Tibial nerve (tissue), 4 donors: ENCODE measurements at places on chromosomes 3 and 15. TPM values are rescaled to one million over a fixed set of nuclear protein-coding genes. Genes with fewer than 3 reads are reported as not detected.
A peak's percentile ranks its signal among the peaks of the same experiment; 100 is the strongest.

The BCHE gene
- not detected for total RNA-seq

The IL5RA gene
- total RNA-seq = not detected

The SNURF gene
- 2.1 TPM for total RNA-seq

The SLC9A9 gene
- total RNA-seq = 10.4 TPM

The SFMBT1 gene
- 16.7 TPM for total RNA-seq

The ANO10 gene
- 19.5 TPM for total RNA-seq

The ADGRG7 gene
- total RNA-seq = 0.42 TPM

The DNAH12 gene
- 0.30 TPM for total RNA-seq

The EPHA3 gene
- 7.1 TPM for total RNA-seq

- DNase-seq = no peak
These were observed 129.2 kb upstream of the SKOR1 start for GRCh38 chr15:67696087-67696486.

GRCh38 chr15:74245342-74245931, 9.3 kb downstream of the CCDC33 start:
- no peak for DNase-seq

GRCh38 chr3:169836078-169836941, 23.6 kb upstream of the LRRC34 start:
- no peak for DNase-seq

DNA sequence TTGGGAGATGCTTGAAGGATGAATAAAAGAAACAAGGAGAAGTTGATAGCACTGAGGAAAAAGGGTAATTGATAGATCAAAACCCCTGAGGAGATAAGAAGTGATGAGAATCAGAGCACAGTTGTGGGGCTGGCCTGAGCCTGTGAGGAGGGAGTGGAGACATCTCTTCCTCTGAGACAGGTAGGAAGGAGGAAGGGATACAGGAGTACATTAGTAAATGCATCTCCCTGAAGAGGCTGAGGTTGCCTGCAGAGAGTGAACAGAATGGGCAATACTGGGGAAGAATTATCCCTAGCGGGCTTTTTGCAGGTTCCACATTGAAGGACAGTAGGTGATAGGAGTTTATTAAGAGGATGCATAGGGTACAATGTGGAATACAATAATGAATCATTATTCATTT, 17.3 kb upstream of the SCAMP5 start:
- DNase-seq = no peak

- no peak for DNase-seq
These were observed 1064.5 kb downstream of the ZPLD1 start for GRCh38 chr3:103499132-103499900.

DNA sequence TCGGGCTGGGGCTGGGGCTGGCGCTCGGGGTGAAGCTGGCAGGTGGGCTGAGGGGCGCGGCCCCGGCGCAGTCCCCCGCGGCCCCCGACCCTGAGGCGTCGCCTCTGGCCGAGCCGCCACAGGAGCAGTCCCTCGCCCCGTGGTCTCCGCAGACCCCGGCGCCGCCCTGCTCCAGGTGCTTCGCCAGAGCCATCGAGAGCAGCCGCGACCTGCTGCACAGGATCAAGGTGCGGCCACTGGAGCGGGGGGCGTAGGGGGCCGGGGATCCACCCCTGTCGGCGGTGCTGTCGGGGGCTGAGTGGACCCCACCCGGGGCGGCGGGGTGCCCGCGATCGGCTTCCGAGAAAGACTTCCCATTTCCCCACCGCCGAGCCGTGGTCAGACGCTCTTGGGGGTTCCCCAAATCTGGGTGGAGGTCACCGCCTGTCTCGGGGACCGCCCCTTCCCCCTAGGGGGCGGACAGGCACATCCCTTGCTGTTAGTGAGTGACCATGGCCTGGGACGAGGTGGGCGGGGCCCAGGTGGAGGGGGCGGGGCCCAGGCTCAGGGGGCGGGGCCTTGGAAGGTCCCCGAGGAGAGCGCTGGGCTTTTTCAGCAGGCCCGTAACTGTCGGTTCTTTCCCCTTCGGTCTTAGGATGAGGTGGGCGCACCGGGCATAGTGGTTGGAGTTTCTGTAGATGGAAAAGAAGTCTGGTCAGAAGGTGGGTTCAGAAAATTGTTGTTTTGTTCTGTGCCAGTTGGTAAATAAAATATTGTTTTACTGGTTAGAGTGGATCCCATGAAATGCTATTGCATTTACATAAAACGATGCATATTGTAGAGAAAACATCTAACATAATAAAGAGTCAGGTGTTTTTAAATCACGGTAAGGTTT, 578 bp downstream of the LACTB start:
- peak; percentile 85 for DNase-seq

DNA sequence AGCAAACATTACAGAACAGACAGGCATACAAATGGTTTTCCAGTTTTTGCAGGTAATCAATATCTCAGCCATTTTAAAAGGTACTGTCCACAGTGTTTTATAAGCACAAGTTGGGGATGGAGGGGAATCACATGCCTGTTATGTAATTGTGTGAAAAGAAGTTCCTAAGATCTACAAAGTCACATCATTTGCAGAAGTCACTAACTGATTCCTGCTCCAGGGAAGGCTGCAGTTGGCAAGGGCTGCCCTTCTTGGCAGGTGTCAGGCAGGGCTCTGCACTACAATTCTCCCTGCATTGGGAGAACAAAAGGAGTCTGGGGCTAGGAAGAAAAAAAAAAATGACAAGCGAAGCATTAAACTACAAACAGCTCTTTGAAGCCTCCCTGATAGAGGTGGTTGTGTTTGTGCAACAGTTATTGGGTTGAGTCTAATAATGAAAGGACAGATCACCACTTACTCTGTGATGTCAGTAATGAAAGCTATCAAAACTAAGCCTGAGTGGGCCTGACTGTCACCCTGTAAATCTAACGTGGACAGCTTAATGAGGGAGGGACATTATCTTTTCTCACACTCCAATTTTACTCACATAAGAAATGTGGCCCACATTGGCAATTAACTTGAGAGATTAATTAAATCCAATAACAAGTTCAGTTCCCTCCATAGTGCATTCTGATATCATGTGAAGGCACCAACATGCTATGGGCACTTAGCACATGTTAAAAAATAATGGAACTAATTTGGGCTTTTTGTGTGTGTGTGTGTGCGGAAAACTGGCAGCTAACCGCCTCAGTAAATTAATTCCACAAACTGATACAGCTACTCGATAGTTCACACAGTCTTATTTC, 242.9 kb downstream of the FHIT start:
- no peak for DNase-seq

DNA sequence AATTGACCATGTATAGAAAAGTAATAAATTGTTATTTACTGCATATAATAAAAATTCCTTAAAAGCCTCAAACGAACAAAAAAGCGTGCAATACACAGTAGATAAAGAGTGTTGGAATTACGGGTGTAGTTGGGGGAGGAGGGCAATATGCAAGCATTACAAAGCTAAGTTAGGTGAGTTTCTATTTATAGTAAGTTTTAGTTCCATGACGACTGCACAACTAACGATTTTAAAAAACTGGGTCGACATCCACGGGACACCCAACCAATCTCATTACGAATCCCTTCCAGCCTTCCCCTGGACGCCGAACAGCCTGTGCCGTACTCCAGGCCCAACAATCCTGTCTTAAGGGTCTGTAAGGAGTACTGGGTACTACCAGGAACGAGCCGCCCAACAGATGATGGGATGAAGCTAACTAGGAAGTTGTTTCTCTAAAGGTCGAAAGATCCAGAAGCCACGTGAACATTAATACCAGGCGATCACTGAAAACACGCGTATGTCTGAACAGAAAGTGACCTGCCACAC, 677 bp downstream of the POLQ start:
- no peak for DNase-seq

DNA sequence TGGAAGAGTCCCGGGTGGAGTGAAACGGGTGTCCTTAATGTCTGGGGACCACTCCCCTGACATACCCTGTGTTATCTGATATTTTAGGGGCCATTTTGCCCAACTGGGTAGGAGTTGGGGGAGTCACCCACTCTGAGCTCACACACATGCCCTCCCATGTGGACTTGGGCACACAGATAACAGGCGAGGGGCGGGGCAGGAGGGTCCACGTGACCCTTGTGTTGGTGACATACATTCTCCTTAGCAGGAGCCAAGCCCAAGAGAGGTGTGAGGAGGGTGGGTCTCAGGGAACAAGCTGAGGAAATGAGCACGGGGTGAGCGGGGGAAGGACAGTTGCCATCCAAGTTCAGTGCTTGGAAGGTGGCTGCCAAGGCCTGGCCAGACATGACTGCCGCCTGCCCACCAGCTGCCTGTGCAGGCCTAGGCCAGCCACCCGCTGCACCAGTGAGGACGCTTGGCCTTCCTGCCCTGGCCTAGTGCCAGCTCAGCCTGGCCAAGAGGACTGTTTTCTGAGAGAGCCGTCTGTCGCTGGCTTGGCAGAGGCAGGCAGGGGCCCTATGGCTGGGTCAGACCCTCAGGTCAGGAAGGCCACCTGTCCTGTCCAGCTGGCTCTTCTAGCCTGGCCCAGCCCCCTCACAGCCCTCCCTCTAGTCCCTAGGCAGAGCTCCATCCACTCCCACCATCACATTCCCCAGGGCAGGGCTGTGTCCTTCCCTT, 31.3 kb upstream of the TMEM115 start:
- DNase-seq = no peak

GRCh38 chr3:84439476-84439875, 519.3 kb upstream of the CADM2 start:
- DNase-seq = no peak

DNA sequence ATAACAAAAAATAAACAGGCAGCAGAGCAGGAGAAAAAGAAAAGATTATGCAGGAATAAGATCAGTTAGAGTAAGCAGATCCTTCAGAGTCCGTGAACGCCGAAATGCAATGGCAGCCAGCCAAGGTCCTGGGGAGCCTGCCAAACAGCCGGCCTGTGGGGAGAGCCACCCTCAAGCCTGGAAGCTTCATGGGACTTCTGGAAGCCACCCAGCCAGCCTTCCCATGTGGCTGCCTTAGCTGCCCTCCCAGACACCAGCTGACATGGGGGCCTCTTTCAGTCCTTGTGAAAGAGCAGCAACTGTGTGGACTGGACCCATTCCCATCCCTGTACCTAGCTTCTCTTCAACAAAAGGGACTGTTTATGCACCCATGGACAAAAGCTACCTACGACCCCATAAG, 64.9 kb upstream of the RAD18 start:
- DNase-seq = peak; percentile 61

DNA sequence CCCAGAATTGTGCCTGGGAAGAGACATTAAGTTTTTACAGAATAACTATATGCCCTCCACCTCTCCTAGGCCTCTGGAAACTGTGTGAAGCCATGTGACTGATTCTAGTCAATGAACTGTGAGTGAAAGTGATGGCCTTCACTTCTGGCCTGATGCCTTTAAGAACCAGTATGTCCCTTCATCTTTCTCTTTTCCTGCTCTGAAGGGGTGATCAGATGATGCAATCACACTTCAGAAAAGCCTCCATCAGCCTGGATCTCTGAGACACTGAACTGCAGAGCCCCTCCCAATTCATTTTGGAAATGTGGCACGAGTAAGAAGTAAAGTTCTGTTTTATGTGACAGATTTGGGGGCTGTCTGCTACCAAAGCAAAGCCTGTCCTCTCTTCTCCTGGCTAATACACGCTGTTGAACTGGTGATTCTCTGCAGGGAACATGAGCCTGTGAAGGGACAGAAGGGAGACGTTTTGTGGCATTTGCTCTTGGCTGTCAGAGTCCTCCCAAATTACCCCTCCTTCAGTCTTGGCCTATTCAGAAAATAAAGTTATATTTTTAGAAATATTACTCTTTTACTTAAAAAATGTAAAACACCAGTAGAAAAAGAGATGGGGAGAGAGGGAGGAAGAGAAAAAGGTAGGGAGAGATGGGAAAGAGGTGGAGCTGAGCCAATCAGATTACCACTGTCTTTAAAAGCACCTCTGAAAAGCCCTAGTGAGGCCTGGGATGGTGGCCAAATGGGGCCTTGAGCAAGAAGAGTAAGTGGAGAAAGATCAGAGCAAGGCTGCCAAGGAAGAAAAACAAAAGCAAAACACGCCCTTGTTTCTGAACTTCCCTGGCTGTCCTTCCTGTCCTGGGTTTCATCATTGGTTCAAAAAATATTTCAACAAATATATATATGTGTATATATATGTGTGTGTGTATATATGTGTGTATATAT, 40.9 kb upstream of the RYK start:
- peak; percentile 78 for DNase-seq

DNA sequence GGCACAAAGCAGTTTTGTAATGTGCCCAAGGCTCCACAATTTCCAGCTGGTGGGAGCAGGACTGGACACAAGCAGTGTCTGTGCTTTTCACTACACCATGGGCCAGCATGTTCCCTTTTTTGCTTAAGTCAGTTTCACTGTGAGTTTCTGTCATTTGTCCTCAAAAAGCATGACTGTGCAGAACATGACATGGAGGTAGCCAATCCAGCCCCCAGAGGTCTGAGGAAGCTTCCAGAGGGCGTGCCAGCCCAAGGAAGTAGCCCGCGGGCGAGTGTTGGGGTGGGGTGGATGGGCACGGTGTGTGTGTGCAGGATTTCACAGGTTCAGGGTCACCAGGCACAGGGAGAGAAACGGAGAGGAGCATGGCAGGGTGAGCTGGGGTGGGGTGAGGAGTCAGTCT, 8.0 kb upstream of the EEFSEC start:
- no peak for DNase-seq

- DNase-seq = no peak
These were observed 236.2 kb upstream of the THBS1 start for GRCh38 chr15:39344662-39345141.

GRCh38 chr3:128703561-128703960, 22.4 kb upstream of the RAB7A start:
- no peak for DNase-seq

GRCh38 chr15:39593656-39594445, 13.0 kb downstream of the THBS1 start:
- DNase-seq = no peak

GRCh38 chr3:61956236-61956635, 394.9 kb downstream of the PTPRG start:
- DNase-seq = no peak

- DNase-seq = no peak
These were observed 41.9 kb downstream of the CCDC12 start for GRCh38 chr3:46934498-46935167.

DNA sequence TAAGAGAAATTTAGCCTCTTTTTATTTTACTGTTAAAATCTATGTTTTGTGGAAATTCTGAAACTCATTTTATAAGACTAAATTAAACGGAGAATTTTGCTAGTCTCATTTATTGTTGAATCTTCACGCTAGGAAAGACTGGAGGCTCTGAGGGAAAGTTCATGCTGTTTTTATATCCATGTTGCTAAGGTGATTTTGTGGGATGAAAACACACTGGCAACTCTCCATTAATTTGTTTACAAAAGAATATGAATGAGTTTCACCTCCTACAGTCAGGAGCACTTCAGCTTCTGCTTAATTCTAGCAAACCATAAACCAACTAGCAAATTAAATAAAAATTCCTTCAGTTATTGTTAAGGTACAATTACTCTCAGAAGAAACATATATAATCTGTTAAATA, 195.4 kb downstream of the RAP2B start:
- DNase-seq = no peak
